ENCODE measurements at places on chromosomes 2 and 18. TPM values are rescaled to one million over a fixed set of nuclear protein-coding genes. Genes with fewer than 3 reads are reported as not detected.

GRCh38 chr2:53994818-53995808, 24.3 kb upstream of the PSME4 start:
- DNase-seq, result no peak

DNA sequence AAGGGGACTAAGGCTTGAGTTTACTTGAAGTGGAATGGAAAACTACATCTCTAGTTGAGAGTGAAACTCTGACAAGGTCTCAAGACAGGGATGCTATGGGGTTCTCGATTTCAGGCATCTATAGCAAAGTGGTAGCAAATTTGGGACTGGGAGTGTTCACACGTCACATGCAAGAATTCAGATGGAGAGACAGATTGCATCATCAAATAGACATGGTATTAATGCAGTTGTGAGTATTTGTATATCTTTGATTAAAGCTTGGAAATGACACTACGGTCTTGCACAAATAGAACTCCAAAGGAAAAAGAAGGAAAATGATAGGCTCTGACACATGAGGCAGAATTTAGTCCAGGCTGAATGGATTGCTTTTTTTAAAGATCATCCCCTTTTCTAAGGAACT, 1061.6 kb upstream of the FANCL start:
- no peak for DNase-seq

- DNase-seq, result no peak
Observed at GRCh38 chr2:240514631-240515030, 43.2 kb downstream of the ANKMY1 start.

DNA sequence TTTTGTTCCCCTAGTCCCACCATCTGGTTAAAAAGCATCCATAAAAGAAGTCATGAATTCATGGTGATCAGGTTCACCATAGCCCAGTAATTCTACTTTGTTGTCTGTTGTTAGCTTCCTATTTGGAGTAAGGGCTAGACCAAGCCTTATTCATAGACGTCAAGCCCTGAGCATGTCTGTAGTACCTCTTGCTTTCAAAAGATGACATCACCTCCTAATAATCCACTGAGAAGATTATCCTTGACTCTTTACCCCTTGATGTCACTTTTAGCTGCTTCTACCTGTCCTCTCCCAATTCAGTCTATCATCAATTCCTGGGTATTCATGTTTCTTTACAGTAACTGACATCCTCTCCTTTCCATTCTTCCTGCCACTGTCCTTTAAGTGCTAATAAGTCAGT, 90.1 kb downstream of the EML6 start:
- DNase-seq, result no peak

- no peak for DNase-seq
Observed at GRCh38 chr2:97878865-97879264, 116.9 kb downstream of the TMEM131 start.

Gene ELP2
- total RNA-seq, result 152 TPM

Gene CPO
- total RNA-seq, result not detected

Gene LTBP1
- 22.1 TPM for total RNA-seq

Measured in dermis microvascular lymphatic vessel endothelial cell (primary cell).